CD4-positive, alpha-beta T cell treated with Interleukin-17A for 1 hour (primary cell): ENCODE measurements at places on chromosomes 11 and 22.

GRCh38 chr11:9489080-9489765 lies 28.4 kb downstream of the ZNF143 start:
- no peak for DNase-seq

- peak; percentile 49 for DNase-seq
Measured at GRCh38 chr22:43085658-43086606, 3.3 kb downstream of the TTLL1 start.

DNA sequence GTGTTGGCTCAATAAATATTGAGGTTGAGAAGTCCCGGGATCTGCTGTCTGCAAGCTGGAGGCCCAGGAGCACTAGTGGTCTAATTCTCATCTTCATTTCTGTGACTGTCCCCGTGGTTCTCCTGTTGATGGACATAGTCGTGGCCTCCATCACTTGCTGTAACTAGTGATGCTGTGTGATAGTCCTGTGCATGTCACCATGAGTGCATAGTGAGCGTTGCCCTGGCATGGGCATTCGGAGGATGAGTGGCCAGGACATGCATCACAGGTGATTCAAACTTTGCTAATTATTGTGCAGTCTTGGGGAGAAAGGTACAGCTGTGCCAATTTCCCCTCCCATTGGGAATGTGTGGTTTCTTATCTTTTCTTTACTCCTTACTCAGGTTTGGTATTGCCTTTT lies 902.2 kb downstream of the BRD1 start:
- DNase-seq: no peak

- DNase-seq: peak; percentile 20
Measured at GRCh38 chr11:47524291-47524874, 28.5 kb downstream of the CELF1 start.

GRCh38 chr11:95135155-95135554 lies 45.5 kb downstream of the ENDOD1 start:
- DNase-seq: no peak

- DNase-seq: no peak
Measured at GRCh38 chr22:50197000-50197800, 3.6 kb upstream of the SELENOO start.

DNA sequence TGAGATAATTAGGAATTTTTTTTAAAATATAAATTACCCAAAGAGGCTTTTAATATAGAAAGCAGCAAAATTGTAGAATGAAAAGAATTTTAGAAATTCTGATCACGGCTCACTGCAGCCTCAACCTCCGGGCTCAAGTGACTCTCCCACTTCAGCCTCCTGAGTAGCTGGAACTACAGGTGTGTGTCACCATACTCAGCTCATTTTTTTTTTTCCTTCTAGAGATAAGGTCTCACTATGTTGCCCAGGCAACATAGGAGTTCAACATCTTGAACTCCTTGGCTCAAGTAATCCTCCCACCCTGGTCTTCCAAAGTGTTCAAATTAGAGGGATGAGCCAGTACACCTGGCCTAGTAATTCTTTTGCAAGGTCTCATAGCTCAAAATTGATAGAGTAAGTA lies 76.7 kb downstream of the ATG16L2 start:
- DNase-seq: no peak

GRCh38 chr22:48449466-48450187 lies 1378.0 kb downstream of the BRD1 start:
- no peak for DNase-seq

DNA sequence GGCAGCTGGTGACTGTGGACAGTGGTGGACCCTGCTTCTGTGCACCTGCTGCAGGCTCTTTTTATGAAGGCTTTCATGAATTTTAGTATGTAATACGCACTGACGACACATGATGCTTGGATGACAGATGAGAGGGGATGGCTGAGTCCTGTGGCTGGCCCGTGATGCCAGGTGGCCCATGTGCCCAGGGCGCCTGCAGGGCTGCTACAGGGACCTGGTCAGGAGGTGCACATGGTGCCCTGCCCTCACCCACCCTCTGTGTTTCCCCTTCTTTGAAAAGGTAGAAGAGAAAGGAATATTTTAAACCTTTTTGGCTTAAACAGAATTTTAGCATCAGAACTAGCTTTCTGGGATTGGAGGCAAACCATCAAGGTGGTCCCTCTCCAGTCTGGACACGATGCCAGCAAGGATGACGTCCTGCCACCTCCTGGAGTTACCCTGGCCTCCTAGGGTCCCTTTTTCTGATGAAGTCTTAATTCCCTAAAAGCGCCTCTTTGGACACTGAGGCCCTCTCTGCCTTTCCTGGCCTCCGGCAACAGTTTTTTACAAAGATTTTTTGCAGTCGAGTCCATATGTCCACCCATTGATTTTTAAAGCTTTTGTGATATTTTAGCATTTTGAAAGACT lies 5.4 kb upstream of the RANBP1 start:
- no peak for DNase-seq

- DNase-seq: no peak
Measured at GRCh38 chr11:62592989-62593421, 1.7 kb upstream of the TUT1 start.

GRCh38 chr11:32290783-32291182 lies 144.6 kb downstream of the WT1 start:
- DNase-seq: no peak

GRCh38 chr22:38866024-38866398 lies 6.0 kb downstream of the CBX6 start:
- DNase-seq: no peak

GRCh38 chr11:88266919-88267318 lies 70.6 kb downstream of the CTSC start:
- DNase-seq: no peak

- no peak for DNase-seq
Measured at GRCh38 chr11:35118906-35119305, 20.1 kb upstream of the CD44 start.

GRCh38 chr22:27381552-27381951 lies 420.0 kb downstream of the MN1 start:
- no peak for DNase-seq

DNA sequence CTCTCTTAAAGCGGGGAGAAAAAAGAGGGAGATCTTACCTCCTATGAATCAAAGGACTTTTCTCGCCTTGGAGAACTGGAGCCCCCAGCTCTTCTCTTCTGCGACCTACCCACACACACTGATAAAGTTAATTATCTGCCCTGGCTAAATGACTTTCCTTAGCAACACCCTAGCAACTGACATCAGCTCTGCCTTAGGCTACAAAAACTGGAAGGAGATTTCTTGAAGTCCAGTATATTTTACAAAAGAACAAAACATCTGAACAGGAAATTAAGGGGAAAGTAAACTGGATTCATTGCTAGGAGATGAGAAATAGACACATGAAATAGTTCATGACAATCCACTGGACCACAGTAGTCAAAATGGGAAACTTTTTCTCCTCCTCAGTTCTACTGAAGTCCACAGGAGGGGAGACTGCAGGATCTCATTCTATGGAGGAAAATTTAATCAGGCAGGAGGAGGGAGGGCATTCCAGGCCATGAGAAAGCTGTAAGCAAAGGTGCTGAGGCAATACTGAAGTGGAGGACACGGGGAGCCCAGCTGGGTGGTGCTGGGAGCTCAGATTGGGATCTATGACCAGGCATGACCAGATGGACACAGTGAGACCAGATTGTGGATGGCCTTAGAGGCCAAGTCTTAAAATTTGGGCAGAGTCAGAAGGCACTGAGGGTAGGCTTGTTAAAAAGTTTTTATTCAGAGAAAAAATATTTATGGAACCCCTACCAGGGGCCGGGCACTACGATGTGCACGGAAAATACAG lies 3.7 kb upstream of the SPON1 start:
- DNase-seq: no peak

GRCh38 chr11:79508461-79508860 lies 67.6 kb upstream of the TENM4 start:
- no peak for DNase-seq

DNA sequence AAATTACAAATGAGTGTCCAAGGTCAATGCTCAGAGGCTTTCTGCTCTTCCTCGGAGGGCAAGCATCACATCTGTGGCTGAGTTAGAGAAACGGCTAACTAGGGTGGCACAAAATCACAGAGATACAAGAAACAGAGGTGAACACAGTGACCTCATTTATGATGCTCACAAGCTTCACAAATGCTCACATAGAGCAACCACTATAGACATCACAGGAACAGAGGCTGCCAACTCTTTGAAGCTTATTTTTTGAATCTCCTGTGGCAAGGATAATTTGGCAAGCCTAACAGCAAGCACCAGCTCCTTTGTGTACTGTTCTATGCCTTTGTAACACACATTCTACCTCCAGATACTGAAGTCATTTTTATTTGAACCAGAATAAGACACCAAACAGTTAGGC lies 416.5 kb upstream of the DDI1 start:
- DNase-seq: no peak

GRCh38 chr22:46834021-46834737 lies 71.7 kb downstream of the TBC1D22A start:
- no peak for DNase-seq

DNA sequence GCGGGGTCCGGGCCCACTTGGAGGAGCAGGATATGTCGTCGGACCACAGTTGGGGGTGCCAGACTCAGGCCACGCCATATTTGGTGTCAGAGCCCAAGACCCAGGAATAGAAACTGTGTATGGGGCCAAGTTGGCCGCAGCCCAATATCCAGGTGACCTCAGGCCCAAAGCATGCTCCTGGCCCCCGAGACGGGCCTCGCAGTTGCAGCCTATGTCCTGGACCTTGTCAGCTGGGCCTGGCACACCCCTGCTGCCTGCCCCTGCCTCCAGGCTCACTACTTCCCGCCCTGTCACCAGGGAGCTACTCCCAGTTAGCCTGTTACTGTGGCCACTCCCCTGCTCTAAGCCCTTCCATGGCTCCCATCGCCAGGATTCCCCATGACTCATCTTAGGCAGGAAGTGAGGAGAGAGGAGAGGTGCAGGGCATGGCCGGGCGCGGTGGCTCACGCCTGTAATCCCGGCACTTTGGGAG lies 23.1 kb downstream of the A4GALT start:
- no peak for DNase-seq

DNA sequence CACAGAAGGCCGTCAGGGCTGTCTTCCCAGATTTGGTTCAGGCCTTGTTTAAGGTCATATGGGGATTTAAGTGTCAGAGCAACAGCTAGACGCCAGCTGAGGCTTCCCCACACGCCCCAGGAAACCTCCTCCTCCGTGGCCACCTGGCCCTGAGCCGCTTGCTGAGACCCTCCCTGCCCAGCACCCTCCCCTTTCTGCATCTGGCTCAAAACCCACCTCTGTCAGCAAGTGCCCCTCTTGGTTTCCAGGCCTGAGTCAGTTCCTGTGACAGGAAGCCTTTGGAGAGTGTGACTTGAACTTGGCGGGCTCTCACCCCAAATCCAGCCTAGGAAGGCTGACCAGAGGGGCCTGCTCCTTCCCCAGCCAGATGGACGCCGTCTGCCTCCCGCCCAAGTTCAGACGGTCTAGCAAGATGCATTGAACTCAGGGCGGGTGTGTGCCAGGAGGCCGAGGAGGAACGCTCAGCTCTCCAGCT lies 561 bp downstream of the FXYD2 start:
- no peak for DNase-seq

- no peak for DNase-seq
Measured at GRCh38 chr22:43289531-43289963, 53.6 kb downstream of the SCUBE1 start.

DNA sequence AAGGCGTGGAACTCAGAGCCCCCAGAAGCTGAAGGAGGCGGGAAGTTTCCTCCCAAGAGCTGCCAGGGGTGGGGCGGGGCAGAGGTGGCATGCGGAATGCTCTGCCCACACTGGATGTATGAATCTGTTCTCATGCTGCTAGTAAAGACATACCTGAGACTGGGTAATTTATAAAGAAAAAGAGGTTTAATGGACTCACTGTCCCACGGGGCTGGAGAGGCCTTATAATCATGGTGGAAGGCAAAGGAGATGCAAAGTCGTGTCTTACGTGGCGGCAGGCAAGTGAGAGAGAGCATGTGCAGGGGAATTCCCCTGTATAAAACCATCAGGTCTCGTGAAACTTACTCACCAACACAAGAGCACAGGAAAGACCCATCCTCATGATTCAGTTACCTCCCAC lies 57.6 kb downstream of the SMIM38 start:
- no peak for DNase-seq

- no peak for DNase-seq
Measured at GRCh38 chr11:112408517-112408916, 147.9 kb upstream of the PLET1 start.

DNA sequence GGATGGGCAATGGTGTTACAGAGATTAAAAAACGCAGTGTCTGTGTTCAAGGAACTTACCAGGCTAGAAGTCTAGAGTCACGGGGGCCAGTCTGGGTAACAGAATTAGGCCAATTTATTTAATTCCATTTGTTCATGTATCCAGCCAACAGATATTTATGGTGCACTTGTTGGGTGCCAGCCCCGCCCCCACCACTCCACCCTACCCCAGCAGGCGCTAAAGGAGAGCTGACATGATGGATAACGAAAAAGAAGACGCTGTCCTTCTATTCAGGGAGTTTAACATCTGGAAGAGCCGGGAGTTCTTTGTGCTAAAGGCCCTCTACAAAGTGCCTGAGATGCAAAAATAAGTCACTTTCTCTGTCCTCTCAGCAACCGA lies 1.1 kb upstream of the BMAL1 start:
- DNase-seq: no peak

DNA sequence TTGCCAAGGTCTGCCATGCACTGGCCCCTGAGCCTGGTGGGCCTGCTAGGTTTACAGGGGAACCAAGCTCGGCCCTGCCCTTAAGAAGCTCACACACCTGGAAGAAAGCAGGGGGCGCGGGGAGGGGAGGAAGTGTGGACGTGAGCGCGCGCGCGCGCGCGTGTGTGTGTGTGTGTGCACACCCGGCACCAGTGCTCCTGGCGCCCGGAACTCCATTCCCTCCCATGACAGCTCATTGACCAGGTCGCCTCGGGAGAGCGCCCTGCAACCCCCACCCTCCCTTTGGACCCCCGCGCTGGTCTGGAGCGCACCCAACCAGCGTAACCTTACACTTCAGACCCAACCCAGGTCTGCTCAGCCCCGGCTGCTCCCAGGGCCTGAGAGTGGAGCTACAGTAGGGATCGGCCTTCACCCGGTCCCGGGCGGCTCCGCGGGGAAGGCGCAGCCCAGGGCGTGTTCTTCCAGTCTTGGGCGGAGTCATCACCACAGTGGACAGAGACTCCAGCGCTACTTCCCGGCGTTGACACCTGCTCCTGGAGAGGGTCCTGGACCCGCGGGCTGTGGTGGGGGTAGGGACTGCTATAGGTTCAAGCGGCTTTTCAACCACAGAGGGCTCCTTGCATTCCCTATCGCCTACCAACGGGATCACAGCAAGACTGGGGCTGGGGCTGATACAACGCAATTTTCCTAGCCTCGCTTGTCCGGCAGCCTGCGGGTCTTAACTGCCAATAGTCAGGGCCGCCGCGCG lies 1.5 kb downstream of the GALNT18 start:
- no peak for DNase-seq

GRCh38 chr11:19553683-19554333 lies 158.8 kb upstream of the NAV2 start:
- peak; percentile 65 for DNase-seq

DNA sequence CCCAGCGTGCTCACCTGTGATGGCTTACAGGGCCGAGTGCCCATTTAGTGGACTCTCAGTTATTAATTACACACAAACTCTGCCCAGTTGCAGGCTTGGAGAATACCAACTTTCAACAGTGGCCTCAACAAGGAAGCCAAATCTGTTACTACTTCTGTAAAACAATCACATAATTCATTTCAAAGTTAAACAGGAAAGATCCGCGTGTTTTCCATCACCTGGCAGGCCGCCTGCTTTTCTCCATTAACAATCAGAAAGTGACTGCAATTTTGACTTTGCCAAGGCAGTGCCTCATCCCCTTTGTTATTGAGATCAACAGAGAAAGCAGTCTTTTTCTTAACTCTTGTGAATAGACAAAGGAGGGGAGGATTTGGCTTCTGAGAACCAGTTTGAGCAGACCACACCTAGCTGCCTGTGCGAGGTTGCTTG lies 77.7 kb downstream of the BARX2 start:
- DNase-seq: no peak

- DNase-seq: no peak
Measured at GRCh38 chr22:28869736-28870135, 13.6 kb upstream of the ZNRF3 start.
